ENCODE measurements at places on chromosomes 2 and 18.

DNA sequence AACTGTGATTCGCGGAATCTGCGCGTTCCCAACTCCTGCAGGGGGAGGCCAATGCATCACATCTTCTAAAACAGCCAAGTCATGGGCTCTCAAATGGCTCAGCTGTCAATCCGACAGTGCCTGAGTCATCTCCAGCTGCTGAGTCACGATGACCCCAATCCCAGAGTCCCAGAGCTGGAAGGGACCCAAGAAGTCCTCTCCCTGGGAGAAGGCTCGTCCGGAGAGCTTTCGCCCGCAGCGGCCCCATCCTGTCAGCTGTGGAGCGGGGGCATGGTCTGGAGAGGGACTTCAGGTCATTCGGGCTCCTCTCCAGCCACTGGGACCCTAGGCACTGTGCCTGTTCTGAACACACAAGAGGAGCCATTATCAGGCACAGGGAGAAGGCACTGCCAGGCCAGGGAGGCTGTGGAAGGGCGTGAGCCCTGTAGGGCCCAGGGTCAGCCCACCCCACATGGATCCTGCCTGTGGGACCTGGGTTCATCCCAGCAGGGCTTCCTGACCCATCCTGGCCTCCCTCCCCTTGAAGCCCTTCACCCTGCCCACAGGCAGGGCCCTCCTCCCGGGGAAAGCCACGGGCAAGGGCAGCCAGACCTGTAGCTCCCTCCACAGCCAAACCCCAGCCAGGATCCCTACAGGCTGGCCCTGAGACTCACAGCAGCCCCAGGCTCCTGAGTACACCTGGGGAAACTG lies 47.6 kb upstream of the GPC1 start:
- DNase-seq = peak; percentile 31

GRCh38 chr2:95057535-95058370 lies 32.2 kb downstream of the MAL start:
- DNase-seq = peak; percentile 85

GRCh38 chr2:192634557-192634956 lies 439.8 kb upstream of the TMEFF2 start:
- DNase-seq = no peak

DNA sequence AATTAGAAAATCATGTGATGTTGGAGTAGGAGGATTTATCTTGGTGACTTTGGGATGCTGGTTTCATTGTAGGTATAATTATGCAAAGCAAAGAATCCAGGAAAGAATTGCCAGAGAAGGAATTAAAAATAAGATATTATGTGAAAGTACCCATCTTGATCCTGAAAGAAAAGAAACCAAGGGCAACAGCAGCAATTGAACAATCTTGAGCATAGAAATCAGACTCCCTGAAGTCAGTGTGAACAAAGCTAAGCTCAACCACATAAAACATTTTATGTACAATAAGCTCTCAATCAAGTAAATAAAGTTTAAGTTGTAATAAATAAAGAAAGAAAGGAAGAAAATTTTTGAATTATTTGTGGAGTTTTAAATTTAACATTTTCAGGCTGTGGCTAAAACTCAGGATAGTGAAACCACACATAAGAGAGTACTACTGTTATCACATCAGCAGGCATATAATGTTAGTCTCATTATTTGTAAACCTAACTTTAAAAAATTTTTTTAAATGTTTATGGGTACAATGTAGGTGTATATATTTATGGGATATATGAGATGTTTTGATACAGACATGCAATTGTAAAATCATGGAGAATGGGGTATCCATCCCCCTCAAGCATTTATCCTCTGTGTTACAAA lies 32.8 kb upstream of the GPR55 start:
- DNase-seq = no peak

GRCh38 chr2:54103454-54104314 lies 11.7 kb upstream of the ACYP2 start:
- DNase-seq = no peak
